ENCODE measurements at places on chromosomes 1 and 21.

- DNase-seq: no peak
These were observed 14.4 kb upstream of the PSMG1 start for GRCh38 chr21:39197448-39198233.

DNA sequence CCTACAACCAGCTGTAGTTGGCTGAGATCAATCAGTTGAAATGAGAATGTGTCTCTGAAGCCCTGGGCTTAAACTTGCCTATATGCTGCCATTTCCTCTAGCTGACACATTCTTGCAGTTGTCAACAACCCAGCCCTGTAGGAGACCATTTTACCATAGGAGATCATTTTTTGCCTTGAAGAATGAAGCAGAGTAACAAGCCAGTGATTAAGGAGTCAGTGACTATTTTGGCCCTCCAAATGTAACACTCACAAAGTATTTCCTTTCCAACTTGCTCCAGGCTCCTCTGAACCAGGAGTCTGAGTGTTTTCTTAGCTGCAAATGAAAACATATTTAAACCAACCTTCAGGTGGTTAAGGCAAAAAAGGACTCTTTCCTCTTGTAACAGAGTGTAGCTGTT lies 183.5 kb downstream of the ZZZ3 start:
- no peak for DNase-seq

- no peak for DNase-seq
These were observed 13.0 kb upstream of the ST6GALNAC5 start for GRCh38 chr1:76854255-76854654.

- no peak for DNase-seq
These were observed 25.3 kb downstream of the OPTC start for GRCh38 chr1:203519053-203519840.

DNA sequence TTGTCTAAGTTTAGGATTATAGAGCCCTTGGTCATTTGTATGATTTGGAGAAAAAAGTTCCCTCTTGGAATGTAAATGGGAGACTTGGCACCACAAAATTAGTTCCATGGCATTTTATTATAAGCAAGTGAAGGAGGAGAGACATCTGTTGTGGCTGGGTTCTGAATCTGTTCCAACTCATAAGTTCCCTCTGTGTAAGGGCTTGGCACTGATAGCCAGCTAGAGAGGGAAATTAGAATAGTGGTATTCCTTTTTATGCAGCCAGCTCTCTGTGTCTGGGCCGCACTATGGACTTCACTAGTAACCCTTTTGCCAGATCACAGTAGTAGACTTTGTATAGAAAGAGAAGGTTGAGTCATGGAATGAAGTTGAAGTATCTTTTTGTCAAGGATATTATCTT lies 31.1 kb downstream of the GNAI3 start:
- DNase-seq: no peak

DNA sequence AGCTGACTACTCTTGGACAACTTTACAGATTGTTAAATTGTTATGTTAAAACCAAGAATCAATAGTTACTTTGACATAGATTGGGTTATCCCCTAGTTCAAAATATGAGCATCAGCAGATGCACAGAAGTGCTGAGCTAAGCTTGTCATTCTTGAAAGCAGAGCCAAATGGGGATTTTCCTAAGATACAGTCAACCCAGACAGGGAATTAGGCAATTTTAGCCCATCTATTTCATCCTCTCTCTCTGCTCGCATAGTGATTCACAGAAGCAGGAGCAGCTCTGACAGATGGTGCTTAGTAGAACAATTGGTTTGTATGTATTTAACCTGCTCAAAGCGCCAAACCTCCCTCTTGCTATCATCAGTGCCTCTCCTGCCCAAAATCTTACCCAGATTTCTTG lies 27.9 kb upstream of the PRRC2C start:
- DNase-seq: no peak
